ENCODE measurements at places on chromosomes 12 and 14.

DNA sequence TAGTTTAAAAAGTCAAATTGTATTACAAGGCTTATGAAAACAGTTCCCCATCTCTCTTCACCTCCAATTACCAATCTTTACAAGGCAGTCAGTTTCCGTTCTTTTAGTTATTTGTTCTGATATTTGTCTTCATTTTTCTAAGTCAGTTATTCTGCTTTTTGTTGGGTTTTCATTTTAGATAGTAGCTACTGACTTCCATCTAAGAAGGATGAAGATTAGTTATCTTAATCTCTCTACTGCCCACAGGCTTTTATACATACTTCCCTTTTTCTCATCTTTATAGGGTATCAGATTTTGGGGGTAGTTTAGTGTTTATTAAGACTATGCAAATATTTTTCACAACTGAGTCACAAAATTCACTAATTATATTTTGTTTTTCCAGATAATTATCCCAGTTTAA is 38.4 kb downstream of the FRS2 start:
- DNase-seq = no peak

- no peak for DNase-seq
Measured at GRCh38 chr12:124505001-124505818, 62.2 kb downstream of the NCOR2 start.

DNA sequence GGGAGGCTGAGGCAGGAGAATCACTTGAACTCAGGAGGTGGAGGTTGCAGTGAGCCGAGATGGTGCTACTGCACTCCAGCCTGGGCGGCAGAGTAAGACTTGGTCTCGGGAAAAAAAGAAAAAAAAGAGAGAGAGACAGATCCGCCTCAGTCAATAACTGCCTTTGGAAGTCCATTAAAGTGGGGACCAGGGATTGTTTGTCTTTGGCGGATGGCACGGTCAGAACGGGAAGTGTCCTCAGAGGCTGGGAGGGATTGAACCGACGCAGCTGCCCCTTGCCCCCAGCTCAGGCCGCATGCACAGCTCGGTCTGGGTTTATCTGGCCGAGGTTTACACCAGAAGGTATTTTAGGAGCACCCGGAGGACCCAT is 54.4 kb downstream of the TESC start:
- no peak for DNase-seq

DNA sequence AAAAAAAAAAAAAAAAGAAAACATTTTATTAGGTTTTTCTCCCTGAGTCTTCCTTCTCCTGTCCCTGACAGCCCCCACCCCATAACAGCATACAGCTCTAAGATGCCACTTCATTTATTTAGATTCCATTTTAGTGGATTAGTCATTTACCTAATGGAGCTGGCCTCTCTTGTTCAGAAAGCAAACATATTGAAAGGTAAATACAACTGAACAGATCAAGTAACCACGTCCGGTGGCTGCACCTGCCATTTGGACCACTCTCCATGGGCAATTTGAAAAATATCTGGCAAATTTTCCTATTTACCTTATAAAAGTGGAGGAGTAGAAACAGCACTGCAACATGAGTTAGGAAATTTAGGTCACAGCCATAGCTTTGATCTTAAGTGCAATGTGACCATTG is 254.6 kb downstream of the C12orf42 start:
- DNase-seq = no peak

- no peak for DNase-seq
Measured at GRCh38 chr14:99595034-99595433, 9.0 kb downstream of the CCDC85C start.

DNA sequence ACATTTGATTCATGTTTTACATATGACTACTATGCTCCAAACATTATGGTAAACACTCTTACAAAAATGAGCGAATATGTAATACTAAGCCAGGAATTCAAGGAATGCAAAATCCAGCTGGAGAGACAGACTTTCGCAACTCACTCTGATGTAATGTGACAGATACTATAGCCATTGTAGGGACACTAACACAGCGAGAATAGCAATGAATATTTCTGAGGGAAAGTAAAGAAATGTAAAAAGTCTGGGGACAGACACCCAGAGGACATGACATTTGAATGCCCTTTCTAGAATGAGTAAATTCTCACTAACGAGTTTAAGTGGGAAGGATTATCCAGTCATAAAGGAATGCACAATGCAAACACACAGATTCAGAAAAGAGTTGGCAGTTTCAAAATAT is 121.9 kb downstream of the PIK3C2G start:
- no peak for DNase-seq

GRCh38 chr12:12147111-12147510 is 76.4 kb downstream of the BCL2L14 start:
- DNase-seq = no peak

GRCh38 chr14:100109594-100109955 is 44.4 kb downstream of the EVL start:
- DNase-seq = no peak

DNA sequence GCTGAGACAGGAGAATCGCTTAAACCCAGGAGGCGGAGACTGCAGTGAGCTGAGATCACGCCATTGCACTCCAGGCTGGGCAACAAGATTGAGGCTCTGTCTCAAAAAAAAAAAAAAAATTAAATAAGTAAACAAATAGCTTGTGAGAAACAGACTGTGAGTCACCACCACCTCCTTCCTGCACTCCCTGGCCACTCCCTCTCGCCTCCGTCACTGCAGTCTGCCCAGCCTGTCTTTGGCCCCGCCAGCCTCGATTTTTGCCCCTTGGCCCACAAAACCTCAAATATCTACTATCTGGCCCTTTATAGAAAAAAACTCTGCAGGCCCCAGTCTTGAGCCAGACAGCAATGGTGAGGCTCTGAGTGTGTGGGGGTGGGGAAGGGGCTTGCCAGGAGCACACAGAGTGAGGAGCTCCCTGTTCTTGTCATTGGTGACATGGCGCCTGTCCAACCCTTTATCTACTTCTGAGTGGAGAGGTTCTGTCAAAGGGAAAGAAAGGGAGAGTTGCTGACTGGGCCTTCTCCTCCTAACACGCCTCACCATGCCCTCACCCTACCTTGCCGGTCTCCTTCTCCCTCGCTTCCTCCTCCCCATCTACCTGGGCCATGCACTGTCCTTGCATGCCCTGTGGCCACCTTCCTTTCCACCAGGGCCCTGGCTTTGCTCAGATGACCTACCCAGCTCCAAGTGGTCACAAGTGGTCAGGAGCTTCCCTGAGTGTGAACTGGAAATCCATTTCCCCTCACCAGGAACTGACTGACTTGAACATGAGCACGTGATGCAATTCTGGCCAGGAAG is 22.1 kb downstream of the LGMN start:
- DNase-seq = no peak

DNA sequence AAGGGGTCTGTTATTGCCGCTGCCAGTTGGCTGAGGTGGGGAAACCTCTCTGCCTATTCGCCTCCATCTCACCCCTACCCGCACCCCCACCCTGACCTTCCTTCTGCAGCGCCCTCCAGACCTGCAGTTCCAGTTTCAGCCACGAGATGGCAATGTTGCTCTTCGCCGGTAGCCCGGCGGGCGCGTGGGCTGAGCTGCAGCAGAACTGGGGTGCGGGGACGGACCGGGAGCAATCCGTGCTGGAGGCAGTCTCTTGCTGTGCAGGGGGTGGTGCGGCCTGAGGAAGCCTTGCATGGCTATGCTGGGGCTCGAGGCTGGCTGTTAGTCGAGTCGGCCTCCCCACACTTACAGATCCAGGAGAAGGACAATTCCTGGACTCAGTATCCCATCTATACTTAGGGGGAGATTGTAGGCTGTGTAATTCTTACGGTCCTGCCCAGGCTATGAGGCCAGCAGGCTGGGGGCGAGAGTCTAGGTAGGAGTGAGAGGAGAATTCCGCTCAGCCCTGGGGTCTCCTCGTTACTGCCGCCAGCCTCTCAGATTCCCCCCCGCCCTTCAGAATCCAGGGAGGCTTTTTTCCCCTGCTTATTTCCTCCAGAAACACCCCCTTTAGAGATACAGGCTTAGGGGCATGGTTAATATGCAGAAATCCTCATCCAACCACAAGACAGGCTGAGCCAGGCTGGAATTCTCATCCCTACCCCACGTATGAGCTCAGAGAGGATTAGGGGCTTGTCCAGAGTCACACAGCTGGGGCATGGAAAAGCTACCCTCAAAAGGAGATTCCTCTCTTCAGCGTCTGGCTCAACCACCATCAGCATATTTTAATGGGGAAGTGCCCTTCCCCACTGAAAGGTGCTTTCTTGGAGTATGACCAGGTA is 118.2 kb downstream of the AACS start:
- no peak for DNase-seq

DNA sequence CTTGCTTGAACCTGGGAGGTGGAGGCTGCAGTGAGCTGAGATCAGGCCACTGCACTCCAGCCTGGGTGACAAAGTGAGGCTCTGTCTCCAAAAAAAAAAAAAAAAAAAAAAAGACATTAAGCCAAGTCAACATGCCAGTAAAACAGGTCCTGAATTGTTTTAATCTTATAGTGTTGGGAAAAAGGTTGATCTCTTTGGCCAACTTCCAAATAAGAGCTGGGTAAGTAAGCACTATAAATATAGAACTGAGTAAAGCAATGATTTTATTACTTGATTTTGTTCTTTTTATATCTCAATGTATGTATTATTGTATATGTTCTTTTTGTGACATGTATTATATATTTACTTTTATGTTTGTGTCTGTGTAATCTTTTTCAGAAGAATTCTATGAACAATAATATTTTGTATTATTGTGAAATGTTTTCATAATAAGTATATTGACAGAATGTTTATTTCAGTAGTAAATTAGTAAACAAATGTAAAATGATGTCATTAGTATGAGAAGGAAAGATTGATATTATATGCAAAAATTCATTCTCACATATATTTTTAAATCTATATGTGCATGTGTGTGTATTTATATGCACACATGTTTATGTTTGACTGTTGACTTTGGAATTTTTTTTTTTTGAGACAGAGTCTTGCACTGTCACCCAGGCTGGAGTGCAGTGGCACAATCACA is 9.6 kb upstream of the AKAP6 start:
- DNase-seq = no peak

GRCh38 chr14:90985601-90986242 is 74.7 kb downstream of the RPS6KA5 start:
- no peak for DNase-seq

- no peak for DNase-seq
Measured at GRCh38 chr14:50610465-50610864, 50.5 kb downstream of the ATL1 start.

DNA sequence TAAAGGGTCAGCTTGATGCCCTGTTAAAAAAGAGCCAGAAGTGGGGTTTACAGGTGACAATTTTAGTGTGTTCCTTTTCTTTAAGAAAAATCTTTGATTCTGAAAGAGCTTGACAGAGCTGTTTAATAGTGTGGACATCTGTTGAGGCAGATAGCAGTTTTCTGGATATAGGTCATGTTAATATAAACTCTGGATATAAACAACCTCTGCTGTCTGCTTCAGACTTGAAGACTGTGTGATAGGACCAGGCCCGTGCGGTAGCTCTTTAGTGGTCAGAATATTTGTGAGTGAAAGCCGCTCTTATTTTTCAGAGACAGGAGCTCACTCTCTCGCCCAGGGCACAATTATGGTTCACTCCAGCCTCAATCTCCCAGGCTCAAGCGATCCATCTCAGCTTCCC is 439.9 kb upstream of the RGS6 start:
- DNase-seq = no peak

GRCh38 chr12:106907846-106908245 is 47.9 kb upstream of the TMEM263 start:
- DNase-seq = no peak

DNA sequence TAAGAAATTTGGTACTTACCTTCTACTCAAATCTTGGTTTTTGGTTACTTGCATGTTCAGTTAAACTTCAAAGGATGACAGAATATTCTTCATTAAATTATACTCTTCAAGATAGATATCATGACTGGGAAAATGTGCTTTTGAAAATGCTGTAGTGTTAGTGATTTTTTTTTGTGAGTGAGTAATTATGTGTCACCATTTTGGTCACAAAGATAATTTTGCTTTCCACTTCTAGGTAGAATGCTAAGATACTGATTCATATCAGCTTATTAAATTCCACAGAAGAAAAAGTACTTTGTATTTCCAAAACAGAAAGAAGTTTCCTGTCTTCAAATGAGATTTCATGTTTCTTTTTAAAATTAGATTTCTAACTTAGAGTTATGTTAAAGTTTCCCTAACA is 61.2 kb downstream of the ATXN7L3B start:
- DNase-seq = no peak

- DNase-seq = no peak
Measured at GRCh38 chr14:75906228-75906627, 75.6 kb downstream of the TGFB3 start.

DNA sequence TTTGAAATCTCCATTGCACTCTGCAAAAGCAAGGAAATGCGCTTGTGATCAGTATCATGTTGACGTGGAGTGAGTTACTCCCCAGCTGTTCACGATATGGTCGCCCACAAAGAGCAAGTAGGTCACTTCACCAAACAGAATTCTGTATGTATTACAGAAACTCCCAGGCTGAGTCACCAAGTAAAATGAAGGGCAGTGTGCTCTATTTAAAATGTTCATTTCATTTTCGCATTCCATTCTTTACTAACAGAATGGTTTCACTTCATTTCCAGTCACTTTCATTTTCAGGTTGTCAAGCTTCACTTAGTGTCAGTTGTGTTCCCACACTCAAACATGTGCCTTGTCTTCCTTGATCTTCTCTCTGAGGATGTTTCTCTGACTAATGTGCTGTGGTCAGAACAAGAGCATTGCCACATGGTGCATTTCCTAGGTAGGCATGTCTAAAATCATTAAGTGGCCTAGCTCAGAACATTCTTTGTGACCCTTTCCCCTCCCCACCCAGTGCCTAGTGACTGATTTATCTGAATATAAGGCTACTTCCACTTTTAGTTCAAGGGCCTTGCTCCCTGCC is 391.2 kb downstream of the RAD51B start:
- no peak for DNase-seq

DNA sequence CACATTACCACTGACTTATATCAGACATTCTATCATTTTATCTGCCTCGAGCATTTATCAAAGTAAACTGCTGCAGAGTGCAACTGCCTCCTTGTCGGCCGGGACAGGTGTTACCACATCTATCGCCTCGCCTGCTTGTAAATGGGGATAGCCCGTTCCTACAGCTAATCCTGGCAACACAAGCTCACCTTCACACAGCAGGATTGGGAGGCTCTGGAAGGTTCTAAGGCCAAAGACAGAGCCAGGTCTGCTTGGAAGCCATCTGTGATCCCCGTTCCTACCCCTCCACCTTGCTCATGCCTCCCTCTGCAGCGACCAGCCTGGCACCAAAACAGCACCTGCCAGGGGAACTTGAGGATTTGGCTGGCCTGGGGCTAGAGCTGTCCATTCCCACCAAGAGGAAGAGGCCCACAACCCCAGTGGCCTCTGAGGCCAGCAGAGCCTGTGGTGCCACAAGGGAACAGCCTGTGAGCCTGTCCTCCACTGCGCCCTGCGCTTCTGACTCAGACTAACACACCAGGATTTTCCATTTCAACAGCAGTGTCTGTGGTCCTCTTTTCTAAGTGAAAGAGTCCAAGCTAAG is 114.8 kb upstream of the DIO3 start:
- no peak for DNase-seq

GRCh38 chr12:19177754-19178153 is 48.2 kb downstream of the PLEKHA5 start:
- no peak for DNase-seq

- no peak for DNase-seq
Measured at GRCh38 chr12:563250-563781, 99.9 kb downstream of the NINJ2 start.

Measured in cortex of kidney (tissue), 1 donor.